ENCODE measurements at places on chromosomes 12 and 14.

DNA sequence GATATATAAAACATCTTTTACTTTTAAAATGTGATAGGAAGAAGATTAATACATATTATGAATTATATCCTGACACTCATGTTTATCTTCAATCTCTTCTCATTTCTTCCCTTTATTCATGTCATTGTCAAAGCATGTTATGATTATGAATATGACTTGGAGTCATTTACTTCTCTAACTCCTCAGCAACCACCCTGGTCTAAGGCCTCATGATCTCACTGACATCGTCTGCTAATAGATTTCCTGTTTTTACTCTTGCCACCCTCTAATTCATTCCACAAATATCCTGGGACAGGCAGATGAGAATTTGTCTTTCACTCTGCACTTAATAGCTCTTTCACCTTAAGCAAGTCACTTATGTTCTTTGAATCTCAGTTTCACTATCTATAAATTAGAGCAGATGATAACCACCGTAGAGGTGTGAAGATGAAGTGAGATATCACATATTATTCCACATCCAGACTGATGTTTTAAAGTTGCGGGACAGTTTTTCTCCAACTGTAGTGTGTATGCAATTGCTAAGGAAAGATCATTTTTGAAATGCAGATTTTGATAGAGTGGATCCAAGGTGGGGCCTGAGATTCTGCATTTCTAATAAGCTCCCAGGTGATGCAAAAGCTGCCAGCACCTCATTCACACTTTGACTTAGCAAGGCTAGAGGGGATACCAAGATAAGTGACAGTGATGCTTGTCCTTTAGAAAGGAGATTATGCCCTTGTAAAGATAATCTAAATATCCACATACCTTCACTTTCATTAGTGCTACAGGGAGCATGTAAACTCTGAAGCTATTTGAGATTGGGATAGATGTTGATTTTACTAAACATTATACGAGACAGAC, 3.3 kb upstream of the IAPP start:
- DNase-seq: no peak

- peak; percentile 79 for DNase-seq
These were observed at the start of gene ATL1 for GRCh38 chr14:50559990-50560930. Gene ATL1, plus strand, starts transcription at chr14:50560145. Its CDS starts 121 bp downstream, at chr14:50560266.

DNA sequence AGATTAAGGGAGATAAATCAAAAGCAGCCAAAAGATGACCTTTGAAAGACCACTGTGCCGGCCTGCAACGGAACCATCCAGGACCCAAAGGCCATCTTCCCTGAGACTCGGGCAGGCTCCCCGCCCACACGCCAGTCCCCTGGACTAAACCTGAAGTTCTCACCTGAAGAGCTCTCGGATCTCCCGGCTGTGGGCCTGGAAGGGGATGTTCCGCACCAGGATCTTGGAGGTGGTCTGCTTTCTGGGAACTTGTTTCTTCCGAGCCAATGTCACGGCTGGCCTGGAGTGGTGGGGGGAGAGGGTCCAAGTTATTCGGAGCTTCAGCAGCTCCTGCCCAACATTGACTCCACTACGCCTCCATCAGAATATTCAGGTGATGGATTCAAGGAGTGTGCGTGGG, 51.3 kb downstream of the RBM19 start:
- DNase-seq: no peak

DNA sequence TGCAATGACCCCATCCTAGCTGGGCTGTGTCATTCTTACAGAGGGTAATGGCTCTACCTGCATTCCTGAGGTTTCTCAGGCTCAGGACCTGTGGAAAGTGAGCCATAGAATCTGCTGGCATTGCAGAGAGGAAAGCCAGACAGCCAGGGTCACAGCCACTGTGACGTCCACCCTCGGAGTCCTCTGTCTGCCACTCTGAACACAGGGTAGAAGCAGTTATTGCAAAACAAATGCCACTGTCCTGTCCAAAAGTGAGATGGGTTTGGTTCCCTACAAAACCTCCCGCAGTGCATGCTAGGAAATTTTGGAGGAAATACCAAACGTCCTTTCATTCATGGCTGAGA, 37.8 kb downstream of the TNFAIP2 start:
- DNase-seq: no peak
